Esophagus squamous epithelium (tissue), 5 donors: ENCODE measurements at places on chromosomes 11 and 22.

DNA sequence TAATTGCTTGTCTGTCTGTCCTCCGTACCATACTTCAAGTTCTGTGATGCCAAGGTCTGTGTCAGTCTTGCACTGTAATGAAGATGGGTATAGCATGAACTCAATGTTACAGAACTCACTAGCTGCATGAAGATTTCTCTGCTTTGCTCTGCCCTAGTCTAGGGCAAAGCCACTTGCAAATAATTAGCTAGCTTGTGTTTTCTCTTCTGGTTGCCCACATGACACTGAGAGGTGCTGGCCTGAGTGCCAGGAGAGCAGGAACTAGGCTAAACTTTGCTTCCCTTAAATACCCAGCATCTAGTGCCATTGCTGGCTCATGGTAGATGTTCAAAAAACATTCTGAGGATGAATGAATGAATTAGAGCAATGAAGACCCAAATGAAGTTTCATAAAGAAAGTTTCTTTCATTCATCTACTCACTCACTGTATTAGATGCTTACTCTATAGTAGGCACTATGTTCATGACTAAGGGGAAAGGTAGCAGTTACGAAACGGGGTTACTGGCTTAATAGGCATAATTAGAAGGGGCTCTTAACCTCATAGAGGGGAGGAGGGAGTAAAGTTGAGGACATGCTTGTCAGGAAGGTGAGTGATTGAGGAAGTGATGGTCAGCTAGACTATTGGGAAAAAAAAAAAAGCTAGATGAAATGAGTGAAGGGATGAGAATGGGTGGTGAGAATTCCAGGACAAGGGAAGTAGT lies 4.4 kb upstream of the ENDOD1 start:
- no peak for DNase-seq

DNA sequence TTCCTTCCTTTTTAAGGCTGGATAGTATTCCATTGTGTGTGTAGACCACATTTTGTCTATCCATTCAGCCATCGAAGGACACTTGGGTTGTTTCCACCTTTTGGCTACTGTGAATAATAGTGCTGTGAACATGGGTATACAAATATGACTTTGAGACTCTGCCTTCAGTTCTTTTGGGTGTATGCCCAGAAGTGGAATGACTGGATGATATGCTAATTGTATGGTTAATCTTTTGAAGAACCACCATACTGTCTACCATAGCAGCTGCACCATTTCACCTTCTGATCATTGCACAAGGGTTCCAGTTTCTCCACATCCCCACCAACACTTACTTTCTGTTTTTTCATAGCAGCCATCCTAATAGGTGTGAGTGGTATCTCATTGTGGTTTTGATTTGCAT lies 30.3 kb downstream of the SGSM1 start:
- no peak for DNase-seq

DNA sequence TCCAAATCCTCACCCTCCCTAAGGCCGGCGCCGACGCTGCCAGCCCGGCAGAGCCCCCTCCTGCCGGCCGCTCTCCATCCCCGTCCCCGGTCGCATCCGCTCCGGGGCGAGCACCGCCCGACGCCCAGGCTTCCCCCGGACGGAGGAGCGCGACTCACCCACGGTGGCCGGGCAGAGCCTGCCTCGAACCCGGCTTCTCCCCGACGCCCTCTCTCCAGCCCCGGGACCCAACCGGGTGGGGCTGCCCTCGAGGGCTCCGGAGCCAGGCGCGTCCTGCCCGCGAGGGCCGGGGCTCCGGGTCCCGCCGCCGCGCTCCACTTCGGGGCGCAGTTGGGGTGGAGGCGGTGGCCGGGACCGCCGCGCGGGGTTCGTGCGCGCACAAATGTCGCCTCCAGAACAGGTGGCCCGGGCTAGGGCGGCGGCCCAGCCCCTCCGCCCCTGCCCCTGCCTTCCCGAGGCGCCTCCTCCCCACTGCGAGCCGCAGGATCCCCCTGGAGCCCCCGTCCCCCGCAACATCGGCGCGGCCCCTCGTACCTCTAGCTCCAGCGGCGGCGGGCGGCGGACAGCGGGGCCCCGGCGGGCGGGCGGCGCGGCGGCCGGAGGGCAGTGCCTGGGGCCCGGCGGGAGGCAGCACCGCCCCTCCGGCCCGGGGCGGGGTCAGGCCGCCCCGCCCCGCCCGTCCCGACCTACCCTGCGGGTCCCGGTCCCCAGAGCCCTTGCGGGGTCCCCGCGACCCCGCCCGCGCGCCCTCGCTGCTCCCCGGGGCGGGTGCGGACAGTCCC lies at the start of gene A4GALT:
TSS of gene A4GALT (minus strand) at position 608 of the 782 bp plus-strand sequence. CDS start 26,919 bp downstream, outside the sequence.
- no peak for DNase-seq

DNA sequence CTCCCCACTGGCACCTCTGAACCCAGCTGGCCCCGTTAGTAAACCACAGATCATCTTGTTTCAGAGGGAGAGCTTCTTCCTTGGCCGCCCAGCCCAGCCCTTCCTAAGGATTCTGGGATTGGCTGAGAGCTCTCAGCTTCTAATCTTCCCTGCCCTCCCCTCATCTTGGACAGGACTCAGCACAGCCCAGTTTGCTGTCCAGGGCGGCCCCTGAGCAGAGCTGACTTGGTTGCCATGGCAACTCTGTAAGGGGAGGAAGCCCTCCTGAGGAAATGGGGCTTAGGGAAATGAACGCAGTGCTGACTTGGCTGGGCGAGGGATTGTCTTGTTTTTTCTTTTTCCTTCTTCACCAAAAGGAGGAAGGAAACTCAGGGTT lies 4.6 kb downstream of the APOL4 start:
- no peak for DNase-seq

GRCh38 chr11:115642660-115643059 lies 138.4 kb upstream of the CADM1 start:
- no peak for DNase-seq

DNA sequence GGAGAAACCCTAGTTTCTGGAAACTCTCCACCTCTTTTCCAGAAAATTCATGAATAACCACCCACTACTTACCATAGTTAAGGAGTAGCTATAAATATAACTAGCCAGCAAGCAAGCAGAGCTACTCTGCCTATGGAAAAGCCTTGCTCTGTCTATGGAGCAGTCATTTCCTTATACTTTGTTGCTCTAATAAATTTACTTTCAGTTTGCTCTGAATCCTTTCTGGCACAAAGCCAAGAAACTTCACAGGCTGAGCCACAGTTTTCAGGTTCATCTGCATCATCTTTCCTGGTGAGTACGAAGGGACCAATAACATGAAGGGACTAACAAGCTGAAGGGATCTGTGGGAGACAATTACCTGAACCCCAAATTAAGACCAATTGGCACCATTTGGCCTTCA lies 4.6 kb downstream of the OR4C45 start:
- DNase-seq, result no peak

- DNase-seq, result no peak
Measured at GRCh38 chr22:33896154-33896553, 24.1 kb downstream of the LARGE1 start.

DNA sequence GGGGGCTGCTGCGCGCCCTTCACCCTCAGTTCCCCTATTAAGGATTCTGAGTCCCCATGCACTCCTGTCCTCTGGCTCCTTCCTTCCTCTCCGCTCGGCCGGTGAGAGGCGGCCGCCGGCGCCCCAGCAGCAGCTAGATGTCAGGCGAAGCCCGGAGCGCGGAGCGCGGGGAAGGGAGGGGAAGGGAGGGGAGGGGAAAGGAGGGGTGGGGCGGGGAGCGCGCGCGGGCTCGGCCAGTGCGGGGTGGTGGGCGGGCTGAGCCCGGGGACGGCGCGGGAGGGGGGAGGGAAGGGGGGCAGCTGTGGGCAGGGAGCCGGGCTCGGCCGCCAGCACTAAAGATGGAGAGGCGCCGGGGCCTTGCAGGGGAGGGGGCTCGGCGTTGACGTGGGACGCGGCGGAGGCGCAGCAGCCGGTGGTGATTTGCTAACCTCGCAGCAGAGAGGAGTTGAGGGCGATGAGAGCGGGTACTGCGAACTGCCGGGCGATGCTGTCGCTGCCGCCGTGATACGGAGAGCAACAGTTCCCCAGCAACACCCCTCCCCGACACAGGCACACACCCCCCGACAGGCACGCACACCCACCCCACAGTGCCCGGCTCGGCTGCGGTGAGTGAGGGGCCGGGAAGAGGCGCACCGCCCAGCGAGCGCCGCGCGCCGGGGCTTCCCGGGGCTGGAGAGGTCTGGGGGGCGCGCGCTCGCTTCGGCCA lies at the start of gene ZBTB16:
TSS of gene ZBTB16 (plus strand) at position 434 of the 706 bp plus-strand sequence. CDS start 3,590 bp downstream, outside the sequence.
- DNase-seq, result no peak

GRCh38 chr22:10961043-10961860 lies 4566.7 kb upstream of the OR11H1 start:
- no peak for DNase-seq

DNA sequence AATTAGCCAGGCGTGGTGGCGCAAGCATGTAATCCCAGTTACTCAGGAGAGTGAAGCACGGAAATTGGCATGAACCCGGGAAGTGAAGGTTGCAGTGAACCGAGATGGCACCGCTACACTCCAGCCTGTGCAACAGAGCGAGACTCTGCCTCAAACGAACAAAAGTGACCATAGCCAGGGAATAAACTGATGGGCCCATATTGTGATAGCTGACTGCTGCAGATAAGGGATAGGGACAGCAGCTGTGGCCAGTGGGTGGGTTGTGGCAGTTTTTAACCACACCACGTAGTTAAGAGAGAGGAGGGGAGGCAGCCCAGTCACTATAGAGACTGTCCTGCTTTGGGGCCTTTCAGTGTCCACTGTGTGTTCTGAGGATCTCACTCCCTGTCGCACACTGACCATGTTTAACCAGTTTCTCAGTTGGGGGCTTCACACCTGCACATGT lies 58.9 kb downstream of the PISD start:
- no peak for DNase-seq

DNA sequence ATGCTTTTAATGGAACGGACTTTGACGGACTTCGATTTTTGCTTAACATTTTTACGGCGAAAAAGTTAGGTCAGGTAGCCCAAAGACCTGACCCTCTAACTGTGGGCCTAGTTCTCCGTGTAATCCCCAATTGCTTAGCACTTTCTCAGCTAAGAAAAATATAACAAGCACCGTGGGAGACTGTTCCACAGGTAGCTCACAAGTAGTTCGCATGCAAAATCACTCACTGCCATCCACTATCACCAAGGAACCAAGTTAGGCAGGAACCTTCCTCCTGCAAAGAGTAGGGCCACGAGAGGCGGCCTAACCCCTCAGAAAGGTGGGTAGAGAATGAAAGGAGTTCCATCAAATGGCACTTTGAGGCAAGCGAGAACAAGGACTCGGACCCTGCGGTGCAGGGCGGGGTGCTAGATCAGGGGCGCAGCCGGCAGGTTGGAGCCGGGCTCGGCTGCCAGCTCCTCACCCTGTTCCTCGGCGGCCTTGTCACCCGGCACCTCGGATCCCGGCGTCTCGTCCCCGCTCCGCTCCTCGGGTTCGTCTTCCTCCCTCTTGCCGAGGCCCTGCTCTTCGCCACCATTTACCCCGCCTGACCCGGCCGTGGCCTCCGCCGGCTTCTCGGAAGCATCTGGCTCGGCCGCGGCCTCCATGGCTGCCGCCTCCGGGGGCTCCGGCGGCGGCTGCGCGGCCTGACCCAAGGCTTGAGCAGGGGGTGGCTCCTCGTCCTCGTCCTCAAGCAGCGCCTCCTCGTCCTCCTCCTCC lies 922 bp downstream of the HNRNPUL2 start:
- no peak for DNase-seq

GRCh38 chr11:16239141-16240105 lies 116.9 kb downstream of the SOX6 start:
- no peak for DNase-seq

DNA sequence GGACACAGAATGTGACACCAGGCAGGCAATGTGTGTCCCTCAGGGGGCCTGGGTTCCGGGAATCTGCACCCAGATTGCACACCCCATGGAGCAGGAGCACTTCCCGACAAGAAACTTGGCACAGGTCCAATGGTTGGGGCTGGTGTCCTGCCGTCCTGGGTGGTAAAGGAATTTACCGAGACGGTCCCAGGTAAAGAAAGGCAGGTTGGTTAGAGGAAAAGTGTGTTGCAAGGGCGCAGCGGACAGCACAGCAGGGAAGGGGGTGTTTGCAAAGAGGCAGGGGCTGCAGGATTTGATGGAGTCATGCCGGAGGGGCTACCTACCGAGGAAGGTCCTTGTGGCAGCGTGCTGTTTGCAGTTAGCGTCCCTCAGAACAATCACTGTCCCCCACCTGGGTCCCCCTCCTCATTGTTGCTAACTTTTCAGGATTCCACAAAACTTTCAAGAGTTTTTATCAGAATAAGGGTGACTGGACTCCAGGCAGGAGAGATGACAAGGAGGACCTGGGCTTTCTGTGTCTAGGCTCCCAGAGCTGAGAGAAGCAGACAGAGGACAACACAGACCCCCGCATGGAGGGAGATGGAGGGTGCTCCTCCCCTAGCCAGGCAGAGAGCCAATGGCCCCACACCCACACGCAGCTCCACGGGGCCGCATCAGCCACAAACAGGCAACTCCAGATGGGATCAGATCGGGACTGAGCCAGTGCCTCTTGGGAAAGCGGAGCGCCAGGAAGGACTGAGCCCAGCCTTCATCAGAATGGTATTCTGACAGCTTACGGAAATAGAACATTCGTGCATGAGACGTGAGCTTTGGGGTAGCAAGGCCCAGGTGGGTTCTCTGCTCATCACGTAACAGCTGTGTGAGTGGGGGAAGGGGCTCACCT lies 1423.9 kb downstream of the BRD1 start:
- no peak for DNase-seq

GRCh38 chr22:30310881-30311771 lies 15.6 kb downstream of the TBC1D10A start:
- no peak for DNase-seq

- no peak for DNase-seq
Measured at GRCh38 chr11:69394234-69394868, 87.1 kb upstream of the LINC01488 start.

DNA sequence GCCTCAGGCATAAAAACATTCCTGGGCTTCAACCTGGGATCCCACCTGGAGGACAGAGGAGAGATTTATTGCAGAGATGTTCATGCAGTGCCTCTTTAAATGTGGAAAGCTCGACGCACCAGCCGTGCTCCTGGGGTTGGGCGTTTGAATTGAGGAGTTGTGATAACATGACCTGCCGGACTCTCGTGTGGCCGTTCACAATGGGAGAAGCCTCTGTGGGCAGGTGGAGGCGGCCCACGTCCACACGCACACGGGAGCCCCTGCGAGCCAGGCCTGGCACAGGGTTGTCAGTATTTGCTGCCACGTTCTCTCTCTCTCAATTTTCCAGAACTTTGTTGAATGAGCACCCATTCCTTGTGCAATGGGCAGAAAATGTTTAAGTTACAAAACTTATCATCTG lies 58.3 kb upstream of the PPARA start:
- no peak for DNase-seq

- no peak for DNase-seq
Measured at GRCh38 chr11:23310276-23310675, 450.0 kb upstream of the CCDC179 start.

DNA sequence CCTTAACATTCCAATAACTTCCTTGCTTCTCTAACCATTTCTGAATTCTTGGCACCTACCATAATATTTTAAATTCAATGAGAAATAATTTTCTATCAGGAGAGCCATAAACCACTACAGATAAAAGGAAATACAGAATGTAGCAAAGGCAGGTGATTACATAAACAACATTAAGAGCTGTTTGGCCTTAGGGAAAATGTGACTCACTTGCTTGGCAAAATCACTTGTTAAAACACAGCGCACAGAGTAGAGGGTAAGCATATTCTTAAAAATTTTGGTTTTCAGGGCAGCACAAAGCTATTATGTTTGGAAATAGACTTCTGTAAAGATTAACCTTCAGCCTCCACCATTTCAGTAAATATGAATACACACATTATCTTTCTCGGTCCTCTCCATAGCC lies 26.4 kb downstream of the IZUMO1R start:
- no peak for DNase-seq
